ENCODE measurements at places on chromosomes 13 and 19.

- DNase-seq = no peak
Measured at GRCh38 chr19:18672044-18672451, 11.4 kb upstream of the CRTC1 start.

- no peak for DNase-seq
Measured at GRCh38 chr19:21912654-21913053, 76.7 kb upstream of the ZNF43 start.

- DNase-seq = no peak
Measured at GRCh38 chr19:13056052-13056660, 46.5 kb downstream of the LYL1 start.

DNA sequence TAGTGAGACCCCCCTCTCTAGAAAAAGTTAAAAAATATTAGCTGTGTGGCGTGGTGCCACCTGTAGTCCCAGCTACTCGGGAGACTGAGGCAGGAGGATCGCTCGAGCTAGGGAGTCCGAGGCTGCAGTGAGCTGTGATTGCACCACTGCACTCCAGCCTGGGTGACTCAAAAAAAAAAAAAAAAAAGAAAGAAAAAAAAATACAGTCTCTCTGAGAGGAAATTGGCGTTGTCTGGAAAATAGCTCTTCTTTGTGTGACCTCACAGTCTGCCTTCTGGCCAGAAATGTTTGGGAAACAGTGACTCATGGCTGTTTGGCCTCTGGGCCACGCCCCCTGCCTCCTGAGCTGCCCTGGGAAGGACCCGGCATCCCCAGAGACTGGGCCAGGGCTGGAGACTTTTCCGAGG lies 10.7 kb downstream of the MARCHF2 start:
- DNase-seq = no peak

- peak; percentile 62 for DNase-seq
Measured at GRCh38 chr13:30148171-30148754, 159.1 kb downstream of the KATNAL1 start.

DNA sequence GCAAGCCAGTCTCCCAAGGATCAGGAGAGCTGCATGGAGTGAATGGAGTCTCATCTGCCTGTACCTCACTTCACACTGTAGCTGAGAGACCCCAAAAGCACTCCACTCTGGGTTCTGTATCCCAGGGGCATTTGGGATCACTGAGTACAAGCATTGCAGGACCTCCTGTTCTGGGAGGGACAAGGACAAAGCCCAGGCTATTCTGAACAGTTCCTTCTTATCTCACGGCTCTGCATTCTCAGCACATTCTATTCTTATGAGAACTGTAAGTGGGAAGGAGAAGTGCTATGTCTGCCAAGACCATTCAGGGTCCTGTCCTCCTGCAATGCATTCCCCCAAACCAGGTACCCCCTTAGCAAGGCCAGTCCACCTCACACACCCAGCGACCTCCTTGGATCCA lies 42.8 kb downstream of the RNF6 start:
- DNase-seq = no peak

GRCh38 chr19:33402421-33403220 lies 29.1 kb downstream of the CEBPG start:
- DNase-seq = no peak

GRCh38 chr13:113612607-113613006 lies 28.1 kb downstream of the TFDP1 start:
- no peak for DNase-seq

GRCh38 chr13:44855860-44856259 lies 133.4 kb downstream of the NUFIP1 start:
- no peak for DNase-seq

- no peak for DNase-seq
Measured at GRCh38 chr13:94243551-94243950, 235.9 kb downstream of the DCT start.

GRCh38 chr13:105928048-105928447 lies 607.4 kb downstream of the EFNB2 start:
- DNase-seq = no peak

- DNase-seq = no peak
Measured at GRCh38 chr19:30558793-30559192, 186.6 kb downstream of the ZNF536 start.

DNA sequence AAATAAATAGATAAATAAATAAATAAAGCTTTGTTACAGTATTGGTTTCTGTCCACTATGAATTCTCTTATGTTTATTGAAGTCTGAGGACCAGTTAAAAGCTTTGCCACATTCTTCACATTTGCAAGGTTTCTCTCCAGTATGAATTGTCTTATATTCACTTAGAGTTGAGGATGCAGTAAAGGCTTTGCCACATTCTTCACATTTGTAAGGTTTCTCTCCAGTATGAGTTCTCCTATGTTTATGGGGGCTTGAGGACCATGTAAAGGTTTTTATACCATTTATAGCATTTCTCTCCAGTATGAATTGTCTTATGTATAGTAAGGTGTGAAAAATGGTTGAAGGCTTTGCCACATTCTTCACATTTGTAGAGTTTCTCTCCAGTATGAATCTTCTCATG lies 168.3 kb downstream of the ZNF737 start:
- no peak for DNase-seq

- peak; percentile 57 for DNase-seq
Measured at GRCh38 chr13:46295491-46296114, 83.9 kb downstream of the LRRC63 start.

DNA sequence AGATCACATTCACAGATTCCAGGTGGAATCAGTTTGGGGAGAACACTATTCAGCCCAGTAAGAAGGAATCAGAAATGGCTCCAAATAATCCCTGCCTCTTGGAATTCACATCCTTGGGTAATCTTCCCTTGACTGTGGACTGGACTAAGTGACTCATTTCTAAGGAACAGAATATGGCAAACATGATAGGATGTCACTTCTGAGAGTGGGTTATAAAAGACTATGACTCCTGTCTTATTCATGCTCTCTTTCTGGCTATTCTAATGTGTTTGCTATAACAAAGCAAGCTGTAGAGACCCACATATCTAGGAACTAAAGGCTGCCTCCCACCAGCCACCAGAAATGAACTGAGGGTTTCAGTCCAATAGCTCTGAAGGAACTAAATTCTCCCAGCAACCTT lies 37.8 kb downstream of the MBD3L2B start:
- no peak for DNase-seq

- DNase-seq = no peak
Measured at GRCh38 chr19:36686365-36687213, 823 bp upstream of the ZNF567 start.

DNA sequence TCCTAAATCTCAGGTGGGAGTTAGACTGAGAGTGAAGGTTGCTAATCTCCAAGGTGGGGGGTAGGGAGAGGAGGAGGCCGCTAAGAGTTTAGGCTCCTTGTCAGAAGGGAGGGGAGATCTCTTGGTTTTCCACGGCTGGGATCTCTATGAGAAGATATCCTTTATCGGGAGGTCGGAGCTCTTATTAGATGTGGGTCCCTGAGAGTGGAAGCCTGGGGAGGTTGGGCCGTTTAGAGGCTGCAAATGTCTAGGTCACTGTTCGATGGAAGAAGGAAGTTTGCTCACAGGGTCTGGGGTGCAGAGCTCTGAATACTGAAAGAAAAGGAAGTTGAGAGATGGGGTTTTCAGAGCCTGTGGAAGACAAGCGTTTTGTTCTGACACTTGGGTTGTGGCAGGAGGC lies 3.8 kb downstream of the MYADM start:
- no peak for DNase-seq

DNA sequence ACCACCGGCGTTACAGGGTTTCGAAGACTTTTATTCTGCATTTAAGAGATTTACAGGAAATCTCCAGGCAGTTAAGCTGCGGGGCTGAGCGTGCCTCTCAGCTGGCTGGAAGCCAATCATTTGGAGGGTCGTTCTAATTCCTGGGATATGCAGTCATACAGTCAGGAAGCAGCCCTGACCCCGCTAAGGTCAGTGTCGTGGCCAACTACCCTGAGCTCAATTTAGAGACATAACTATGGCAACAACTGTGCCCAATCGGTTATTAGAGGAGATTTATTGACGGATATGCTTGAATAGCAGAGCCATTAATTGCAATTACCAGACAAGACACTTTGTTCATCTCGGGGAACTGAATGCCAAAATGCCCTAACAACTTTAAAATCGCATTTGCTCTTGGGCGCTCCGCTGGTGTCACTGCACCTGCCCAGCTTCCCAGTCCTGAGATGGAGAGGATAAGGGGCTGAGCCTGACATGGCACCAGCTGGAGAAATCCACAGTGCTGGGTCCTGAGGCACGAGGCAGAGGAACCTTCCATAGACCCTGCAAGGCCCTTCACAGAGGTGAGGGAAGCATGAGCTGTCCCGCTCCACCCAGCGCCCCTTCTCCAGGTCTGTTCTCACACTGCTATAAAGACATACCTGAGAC lies 15.1 kb upstream of the ZNF507 start:
- no peak for DNase-seq

GRCh38 chr19:51807111-51807701 lies 12.2 kb downstream of the FPR3 start:
- DNase-seq = no peak

DNA sequence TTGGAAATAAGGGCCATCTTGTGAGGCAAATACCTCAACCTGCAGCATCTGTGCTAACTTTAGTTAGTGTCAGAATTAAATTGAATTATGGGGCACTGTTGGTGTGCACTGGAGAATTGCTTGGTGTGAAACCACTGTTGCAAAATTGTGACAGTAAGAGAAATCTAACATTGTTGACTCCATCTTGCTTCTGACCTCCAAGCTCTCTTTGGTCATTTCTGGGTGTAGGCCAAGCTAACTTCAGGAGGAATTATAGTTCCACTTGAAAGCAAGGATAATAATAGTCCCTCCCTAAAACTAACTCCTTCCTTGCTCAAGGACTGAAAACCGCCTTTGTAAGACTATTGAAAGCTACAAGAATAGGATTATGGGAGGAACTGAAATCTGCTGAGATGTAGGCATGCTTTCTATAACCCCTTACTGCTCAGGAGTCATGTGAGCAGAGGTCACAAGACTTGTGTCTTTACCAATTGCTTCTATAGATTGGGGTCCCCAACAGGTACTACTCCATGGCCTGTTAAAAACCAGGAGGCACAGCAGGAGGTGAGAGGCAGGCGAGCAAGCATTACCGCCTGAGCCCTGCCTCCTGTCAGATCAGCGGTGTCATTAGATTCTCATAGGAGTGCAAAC lies 24.9 kb upstream of the GAS6 start:
- DNase-seq = no peak

DNA sequence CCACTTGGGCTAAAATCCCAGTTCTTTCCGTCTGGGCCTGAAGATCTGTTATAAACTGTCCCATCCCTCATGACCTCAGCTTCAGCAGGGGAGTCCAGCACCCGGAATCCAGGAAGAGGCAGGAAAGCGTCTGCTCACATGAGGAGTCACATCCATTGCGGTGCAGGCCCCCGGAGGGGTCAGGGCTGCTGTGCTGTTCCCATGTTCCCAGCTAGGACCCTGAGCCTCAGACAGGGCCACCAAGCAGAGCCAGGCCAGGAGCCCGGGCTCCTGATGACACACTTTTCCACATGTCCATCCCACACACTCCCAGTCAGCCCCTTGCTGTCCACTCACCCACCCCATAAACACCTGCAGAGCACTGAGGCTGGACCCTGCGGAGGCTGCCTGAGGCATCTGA lies 45.3 kb upstream of the VSTM2B start:
- no peak for DNase-seq

- DNase-seq = no peak
Measured at GRCh38 chr13:41065078-41065477, 3.8 kb downstream of the WBP4 start.

DNA sequence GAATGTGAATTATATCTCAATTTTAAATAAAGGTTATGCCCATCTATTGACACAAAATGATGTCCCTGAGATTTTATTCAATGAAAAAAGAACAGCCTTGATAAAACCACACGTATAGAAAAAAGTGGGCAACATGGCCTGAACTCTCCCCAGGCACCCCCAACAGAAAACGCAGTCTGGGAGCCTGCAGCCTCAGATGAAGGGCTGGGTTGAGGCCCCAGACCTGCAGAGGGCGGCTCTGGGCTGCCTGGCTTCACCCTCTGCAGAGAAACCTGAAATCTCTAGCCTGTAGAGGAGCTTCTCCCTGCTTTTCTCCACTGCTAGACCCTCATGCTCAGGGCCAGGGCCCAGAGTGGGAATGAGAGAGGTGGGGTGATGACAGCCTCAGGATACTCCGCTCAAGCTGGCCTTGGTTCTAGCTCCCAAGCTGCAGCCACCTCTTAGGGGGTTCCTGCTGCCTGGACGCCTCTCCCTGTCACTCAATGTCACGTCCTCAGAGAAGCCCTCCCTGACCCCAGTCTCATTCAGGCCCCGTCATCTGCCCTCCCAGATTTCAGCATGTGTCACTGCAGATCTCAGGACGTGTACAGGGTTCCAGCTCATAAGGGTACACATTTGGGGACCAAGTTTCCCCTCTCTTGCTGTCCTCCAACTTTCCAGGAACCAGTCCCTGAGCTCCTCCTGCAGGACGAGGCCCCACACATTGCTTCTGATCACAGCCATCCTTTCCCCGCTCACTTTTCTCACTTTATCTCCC lies 1.8 kb downstream of the MBD3 start:
- peak; percentile 63 for DNase-seq

GRCh38 chr13:66887088-66887487 lies 343.0 kb downstream of the PCDH9 start:
- DNase-seq = no peak

- DNase-seq = peak; percentile 10
Measured at GRCh38 chr19:46023311-46023779, 492 bp upstream of the PGLYRP1 start.

DNA sequence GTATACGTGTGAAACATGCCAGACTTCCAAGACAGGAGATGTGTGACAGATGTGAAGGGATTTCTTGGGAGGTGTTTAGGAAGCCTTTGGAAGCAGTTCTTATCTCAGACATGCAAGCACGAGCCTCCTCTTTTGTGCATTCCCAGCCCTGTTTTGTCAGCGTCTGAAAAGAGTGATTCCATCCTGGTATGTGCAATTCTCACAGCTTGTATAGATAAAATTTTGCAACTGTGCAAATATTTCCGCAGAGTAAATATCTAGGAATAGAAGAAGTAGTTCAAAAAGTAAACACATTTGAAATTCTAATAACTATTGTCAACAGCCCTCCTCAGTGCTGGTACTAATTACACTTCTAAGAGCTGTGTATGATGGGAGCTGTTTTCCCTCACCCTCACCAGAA lies 72.3 kb upstream of the C1QTNF9B start:
- no peak for DNase-seq

DNA sequence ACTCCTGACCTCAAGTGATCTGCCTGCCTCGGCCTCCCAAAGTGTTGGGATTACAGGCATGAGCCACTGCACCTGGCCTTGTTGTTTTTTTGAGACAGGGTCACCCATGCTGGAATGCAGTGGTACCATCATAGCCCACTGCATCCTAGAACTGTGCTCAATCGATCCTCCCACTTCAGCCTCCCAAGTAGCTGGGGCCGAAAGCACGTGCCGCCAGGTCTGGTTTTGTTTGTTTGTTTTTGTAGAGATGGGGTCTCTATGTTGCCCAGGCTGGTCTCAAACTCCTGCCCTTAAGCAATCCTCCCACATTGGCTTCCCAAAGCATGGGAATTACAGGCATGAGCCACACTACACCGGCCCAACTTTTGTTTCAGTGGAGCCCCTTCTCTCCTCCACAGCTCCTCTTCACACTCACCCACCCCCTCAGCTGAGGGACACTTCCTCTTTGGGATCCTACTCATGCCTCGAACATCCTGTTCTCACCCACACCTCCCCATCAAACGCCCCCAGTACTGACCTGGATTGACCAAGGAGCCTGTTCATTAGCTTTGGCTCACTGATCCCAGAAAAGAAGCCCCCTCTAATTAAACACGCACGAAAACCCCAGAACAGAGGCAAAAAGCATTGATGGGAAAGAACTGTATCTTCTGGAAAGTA lies 12.8 kb upstream of the CERS4 start:
- no peak for DNase-seq

- no peak for DNase-seq
Measured at GRCh38 chr13:23325191-23325590, 108.3 kb downstream of the SACS start.

GRCh38 chr13:47027780-47028437 lies 131.1 kb upstream of the HTR2A start:
- DNase-seq = no peak

Measured in activated T-cell treated with anti-CD3 and anti-CD28 coated beads, Interleukin-2, amount 50 U/mL, for 48 hours (primary cell).